ENCODE measurements at places on chromosomes 7 and 10.
A peak's percentile ranks its signal among the peaks of the same experiment; 100 is the strongest.

DNA sequence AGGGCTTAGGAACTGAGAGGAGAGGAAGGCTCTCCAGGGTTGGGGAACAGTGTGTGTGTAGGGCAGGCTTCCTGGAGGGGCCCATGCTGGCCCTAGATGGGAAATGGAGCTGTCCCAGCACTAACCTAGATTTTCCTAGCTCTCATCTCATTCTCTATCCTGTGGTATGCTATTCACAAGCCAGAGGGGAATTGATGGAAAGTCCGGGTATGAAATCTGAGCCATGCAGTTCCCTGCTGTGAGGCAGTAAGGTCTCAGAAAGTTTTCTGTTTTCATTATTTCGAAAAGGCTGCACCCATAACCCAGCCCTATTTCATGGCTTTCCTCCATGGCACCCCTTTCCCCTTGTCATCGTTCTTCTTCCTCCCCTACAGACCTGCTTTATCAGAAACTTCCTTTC is 220.3 kb downstream of the RPS24 start:
- DNase-seq: no peak

DNA sequence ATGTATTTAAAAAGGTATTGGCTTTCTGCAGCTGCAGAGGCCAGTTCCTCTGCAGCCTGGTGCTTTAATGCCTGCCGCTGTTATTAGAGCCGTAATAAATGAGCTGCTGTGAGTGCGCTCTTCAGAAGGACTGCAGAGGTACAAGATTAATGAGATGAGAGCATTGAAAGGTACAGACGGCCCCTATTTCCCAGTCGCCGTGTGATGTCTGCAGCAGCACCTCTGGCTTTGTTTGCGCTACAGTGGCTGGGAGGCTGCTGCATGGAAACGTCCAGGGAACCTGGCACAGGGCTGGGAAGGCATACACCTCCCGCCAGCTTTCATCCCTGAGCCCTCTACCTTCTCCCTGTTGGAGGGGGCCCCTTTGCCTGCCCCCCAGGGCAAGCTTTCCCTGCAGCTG is 383.8 kb upstream of the ZMIZ1 start:
- DNase-seq: no peak

- DNase-seq: no peak
Measured at GRCh38 chr10:73871295-73872189, 2.8 kb downstream of the CAMK2G start.

DNA sequence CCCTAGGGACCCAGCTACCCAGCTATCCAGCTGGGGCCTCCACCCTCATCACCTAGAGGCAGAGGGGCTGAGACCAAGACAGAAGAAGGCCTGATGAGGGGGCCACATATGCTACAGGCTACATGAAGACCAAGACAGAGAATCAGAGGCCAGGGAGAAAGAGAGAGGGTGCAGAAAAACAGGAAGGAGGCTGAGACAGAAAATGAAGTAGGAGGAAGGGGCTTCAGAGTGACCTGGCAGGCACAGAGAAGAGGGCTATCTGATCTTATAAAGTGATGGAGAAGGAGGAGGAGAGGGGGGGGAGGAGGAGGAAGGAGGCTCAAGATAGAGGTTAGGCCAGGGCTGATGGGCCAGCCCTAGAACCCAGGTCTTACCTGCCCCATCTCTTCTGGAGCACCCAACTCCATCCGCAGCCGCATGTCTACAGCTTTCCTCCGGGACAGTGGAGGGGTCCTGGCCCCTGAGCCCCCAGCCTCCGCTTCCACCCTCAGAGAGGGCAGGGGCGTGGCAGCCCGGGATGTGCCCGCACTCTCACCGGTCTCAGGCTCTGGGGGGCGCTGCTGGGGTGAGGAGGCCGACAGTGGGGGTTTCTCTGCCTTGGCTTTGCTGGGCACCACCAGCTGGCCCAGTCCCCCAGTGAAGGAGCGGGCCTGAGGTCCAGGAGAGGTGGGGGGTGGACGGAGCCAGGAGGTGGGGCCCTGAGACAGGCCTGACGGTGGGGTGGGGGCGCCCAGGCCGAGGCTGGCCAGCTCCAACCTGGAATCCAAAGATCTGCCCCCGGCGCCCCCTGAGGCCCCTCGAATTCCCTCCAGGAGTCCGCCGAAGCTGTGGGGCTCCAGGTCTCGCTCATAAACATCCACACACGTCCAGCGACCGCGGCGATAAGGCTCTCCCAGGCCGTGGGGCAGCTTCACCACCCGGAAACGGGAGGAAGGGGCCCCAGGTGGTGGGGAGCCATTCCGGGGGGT is 1.8 kb downstream of the TSC22D4 start:
- DNase-seq: peak; percentile 38

GRCh38 chr10:46516660-46517416 is 39.6 kb downstream of the GPRIN2 start:
- peak; percentile 12 for DNase-seq

GRCh38 chr10:13983035-13983434 is 347.7 kb downstream of the FRMD4A start:
- no peak for DNase-seq

DNA sequence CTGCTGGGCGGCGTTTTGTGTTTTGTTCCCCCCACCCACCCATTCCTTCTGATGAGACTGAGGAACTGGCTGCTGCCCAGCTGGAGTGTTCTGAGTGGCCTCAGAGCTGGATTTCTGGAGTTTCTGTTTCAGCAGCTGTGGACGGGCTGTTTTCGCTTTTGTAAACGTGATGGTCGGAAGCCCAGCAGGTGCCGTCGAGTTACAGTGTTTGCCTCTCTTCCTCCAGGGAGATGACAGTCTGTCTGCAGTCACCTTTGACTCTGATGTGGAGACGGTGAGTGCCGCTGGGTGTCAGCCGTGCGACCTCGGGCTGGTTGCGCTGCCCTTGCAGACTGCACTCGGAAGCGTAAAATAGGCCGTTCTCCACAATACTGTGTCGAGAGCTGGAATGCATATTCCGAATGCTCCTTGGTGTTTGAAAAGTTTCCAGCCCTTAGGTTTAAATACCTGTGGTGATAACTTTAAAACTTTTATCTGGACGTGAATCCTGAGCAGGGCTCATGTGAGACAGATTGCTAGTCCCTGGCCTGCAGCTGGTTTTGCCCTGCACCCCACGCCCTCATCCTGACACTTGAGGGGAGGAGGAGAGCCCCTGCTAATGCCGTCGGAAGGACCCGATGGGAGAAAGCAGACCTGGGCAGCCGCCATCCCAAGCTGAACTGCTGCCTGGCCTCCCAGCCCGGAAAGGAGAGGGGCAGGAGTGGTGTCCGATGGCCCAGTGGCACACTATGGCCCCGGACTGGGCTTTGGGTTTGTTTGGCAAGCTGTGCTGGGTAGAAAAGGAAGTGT is 8.3 kb downstream of the IQCE start:
- no peak for DNase-seq

DNA sequence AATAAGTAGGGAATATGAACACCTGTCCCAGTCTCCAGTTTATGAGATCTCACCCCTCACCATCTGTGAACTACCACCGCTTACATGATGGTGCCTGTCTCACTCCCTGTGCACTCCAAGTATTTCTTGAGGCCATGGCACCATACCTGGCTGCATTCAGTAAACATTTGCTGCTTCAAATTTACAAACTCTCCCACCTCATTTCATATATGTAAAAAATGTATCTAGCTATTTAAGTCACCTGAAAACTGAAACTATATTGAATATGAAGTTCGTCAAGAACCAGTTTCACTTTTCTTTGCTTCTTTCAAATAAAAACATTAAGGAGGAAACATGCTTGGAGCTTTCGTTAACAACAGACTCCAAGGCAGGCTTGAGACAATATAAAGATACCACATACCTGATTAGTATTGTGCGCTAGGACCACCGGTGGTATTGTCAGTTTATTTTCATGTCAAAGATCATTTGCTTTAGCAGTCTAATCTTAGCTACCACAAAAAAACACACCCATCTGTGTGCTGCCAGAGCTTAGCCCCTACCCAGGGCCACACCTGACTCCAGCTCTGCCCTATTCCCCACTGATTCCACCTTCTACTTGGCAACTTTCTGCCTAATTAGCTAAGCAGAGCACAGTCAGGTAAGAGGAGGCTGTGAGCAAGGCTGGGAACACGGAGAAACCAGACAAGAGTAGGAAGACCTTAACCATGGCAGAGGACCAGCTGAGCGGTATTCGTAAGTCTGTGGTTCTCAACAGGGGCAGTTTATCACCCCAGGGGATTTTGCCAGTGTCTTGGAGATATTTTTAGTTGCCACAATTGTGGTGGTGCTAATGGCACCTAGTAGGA is 92.0 kb downstream of the ZFAND4 start:
- DNase-seq: no peak

DNA sequence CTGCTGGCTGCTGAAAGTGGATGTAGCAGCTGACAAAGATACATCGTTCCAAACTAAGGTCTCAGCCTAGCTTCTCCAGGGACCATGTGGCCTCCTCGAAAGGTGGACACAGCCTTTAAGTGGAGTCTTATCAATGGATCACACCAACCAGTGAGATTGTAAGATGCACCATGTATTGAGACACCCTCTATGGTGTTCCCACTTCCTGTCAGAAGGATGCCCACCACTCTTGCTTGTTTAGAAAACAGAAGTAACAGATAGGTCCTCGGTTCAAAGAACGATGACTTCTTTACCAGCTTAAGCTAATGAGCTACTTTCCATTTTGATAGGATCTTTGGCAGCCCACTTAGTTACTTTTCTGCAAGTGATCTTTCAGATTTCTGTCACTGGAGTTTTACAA is 34.3 kb downstream of the SLC25A13 start:
- DNase-seq: no peak

DNA sequence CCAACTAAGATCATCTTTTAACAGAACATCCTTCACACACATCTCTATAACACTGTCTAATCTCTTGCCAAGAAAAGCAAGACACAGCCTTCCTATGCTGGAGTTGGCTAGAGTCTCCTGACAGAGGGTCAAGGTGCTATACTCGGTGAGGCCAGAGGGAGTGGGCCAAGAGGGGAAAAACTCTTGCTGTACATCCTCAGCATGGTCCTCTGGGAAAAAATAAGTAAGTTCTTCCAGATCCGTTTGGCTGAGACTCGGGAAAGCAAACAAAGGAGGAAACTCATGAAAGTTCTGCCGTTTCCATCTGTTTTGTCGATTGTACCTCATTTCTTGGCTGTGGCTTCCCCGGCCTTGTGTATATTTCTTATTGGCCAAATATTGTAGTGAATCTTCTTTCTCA is 33.9 kb downstream of the VWDE start:
- DNase-seq: no peak

DNA sequence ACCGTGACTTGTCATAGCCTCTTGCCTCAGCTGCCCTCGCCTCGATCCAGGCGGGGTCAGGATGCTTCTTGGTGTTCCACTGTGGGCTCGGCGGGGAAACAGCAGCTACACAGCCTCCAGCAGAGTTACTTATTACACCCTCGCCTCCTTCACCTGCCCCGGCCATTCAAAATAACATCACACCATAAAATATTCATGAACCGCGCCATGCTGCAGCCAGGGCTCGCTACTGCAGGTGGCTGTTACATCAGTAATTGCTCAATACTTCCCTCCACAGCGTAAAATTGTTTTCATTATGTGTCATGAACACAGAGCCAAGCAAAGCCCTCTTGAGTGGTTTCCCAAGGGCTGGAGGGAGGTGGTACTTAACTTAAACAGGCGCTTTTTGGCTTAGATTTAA is 241.5 kb upstream of the SP8 start:
- peak; percentile 19 for DNase-seq

DNA sequence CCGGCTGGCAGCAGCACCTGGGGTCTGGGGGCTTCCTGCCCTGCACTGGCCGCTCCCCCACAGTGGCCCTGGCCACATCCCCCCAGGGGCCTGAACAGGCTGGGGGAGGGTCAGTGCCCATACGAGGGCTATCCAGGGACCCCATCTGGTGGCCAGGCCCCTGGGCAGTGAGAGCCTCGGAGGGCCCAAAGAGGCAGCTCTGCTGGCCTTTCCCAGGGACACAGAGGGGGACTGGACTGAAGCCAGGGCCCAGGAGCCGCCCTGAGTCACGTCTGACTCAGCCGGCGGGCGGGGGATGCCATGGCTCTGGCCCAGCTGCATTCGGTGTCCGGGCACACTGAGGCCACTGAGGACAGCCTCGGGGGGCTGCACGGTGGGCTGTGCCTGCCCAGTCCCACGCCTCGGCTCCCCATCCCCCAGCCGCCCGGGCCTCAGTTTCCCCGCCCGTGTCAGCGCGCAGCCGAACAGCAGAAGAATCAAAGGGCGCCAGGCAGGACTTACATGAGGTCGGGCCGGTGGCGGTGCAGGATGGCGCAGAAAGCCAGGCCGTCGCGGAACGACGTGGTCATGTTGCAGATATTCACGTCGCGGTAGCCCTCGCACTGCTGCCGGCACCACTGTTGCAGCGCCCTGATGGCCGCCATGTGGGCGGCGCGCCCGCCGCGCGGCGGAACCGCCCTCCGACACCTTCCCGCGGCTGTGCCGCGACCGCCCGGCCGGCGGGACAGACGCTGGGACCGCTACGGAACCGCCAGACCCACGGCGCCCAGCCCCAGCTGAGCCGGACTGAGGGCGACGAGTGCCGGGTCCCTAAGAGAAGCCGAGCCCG is at the start of gene MICALL2:
TSS of gene MICALL2 (minus strand) at position 788 of the 829 bp plus-strand sequence. CDS start at position 644, 144 bp downstream.
- peak; percentile 59 for DNase-seq

DNA sequence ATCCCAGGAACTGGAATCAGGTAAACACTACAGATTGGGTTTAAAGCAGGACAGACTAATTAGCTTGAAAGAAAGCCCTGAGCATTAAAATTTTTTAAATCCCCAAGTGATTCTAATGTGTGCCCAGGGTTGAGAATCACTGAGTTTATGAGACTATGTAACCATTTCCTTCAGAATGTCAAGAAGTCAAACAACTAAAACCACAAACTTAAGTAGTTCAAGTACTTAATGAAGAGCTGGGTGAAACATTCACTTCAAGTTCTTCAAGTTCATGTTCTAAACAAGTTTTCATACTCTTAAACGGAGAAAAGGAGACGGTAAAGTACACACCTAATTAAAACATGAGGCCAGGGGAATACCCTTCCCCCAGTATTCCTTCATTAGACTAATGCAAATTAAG is 28.2 kb upstream of the TLL2 start:
- no peak for DNase-seq

DNA sequence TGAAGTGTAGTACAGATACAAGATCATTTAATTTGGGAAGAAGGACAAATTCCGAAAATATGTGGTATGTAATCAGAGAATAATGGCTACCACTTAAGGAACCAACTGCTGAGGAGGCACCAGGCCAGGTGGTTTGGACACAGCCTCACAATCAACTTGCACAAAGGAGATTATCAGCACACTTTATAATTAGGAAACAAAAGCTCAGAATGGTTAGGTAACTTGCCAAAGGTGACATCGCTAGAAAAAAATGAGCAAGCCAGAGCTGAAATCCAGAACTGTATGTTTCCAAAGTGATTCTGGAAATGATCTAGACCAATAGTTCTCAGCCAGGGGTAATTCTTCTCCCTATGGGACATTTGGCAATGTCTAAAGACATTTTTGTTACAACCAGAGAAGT is 36.6 kb downstream of the ERCC6 start:
- no peak for DNase-seq

DNA sequence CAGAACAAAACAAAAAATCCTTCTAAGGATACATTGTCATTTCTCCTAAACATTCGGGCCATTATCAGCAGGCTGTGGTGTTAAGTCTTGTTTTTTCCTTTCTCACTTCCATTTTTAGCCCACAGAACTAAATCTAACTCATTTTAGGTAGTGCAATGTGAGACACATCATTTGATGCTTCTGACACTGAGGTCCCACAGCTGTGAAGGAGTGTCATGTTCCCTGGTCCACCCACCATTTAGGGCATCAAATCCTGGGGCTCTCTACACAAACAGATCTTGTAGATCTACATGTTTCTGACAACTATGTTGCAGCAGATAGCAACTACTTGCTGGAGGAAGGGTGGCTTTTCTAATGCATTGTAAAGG is 232.5 kb upstream of the IGFBP3 start:
- no peak for DNase-seq

Data from glutamatergic neuron (in vitro differentiated cells).